ENCODE measurements at places on chromosomes 3 and 15.

- no peak for DNase-seq
These were observed 7.2 kb downstream of the CCDC80 start for GRCh38 chr3:112633757-112634156.

GRCh38 chr3:57971975-57972374, 36.2 kb upstream of the FLNB start:
- DNase-seq, result no peak

GRCh38 chr15:38217191-38217595, 35.4 kb upstream of the SPRED1 start:
- DNase-seq, result no peak

DNA sequence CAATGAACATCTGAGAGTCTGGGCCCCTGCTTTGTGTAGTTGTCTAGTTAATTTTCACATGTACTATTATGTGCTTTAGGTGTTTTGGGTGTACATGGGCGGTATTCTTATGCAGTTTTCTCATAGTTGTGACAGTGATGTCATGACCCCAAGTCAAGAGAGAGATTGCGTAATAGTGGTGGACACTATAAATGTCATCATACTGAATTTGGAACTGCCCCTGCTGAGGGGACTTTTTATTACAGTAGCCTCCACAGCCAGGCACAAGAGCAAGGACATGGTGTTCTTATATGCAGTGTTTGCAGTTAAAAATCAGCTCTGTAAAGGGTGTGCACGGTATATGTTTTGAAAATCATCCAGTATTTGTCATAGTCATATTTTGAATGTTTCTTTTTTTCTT, 29.5 kb downstream of the ABHD2 start:
- no peak for DNase-seq

DNA sequence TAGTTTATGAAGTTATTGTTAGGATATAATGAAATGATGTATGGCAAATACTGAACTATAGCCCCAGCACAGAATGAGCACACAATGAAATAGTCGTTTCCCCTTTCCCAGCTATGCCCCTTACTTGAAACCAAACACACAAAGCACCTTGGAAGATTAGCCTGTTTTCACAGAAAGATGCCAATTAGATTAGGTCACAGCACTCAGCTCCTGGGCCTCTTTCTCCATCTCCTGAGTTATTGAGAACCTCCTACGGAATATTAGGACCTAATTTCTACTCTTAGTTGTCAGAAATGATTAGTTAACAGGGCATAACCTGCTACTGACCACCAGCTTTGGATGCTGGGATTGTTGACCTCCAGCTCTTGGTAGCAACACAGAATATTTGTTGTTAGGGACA, 269.4 kb upstream of the ROPN1 start:
- DNase-seq, result no peak

GRCh38 chr3:52763466-52763865, 7.3 kb downstream of the NEK4 start:
- no peak for DNase-seq

DNA sequence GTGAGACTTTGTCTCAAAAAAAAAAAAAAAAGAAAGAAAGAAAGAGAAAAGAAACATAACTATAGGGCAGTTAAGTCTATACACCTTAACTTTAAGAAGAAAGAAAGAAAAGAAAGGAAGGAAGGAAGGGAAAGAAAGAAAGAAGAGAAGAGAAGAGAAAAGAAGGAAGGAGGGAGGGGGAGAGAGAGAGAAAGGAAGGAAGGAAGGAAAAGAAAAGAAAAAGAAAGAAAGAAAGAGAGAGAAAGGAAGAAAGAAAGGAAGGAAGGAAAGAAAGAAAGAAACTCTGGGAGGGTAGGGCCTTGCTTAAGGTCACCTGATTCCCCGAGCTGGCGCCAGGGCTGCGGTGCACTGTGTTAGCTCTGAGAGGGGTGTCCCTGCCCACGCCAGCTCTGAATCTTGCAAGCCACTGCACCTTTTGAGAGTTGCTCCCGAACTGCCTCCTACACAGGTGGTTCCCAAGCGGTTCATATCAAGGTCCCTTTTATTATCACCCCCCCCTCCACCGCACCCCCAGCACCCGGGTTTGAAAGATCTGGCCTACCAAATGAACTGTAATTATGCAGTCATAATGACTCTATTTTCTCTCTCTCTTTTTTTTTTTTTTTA, 39.2 kb upstream of the VPS8 start:
- no peak for DNase-seq

GRCh38 chr3:96831175-96831574, 16.8 kb downstream of the EPHA6 start:
- no peak for DNase-seq

Measured in stimulated activated CD4-positive, alpha-beta T cell treated with anti-CD3 and anti-CD28 coated beads, TNF-alpha, amount 100 ng/mL, for 4 hours (primary cell).